ENCODE measurements at places on chromosomes 4 and X.

- no peak for DNase-seq
These were observed 74.5 kb downstream of the RFC1 start for GRCh38 chr4:39291686-39292085.

GRCh38 chrX:117990438-117990837, 126.2 kb downstream of the KLHL13 start:
- no peak for DNase-seq

GRCh38 chr4:76607266-76607799, 172.3 kb downstream of the SHROOM3 start:
- peak; percentile 56 for DNase-seq

DNA sequence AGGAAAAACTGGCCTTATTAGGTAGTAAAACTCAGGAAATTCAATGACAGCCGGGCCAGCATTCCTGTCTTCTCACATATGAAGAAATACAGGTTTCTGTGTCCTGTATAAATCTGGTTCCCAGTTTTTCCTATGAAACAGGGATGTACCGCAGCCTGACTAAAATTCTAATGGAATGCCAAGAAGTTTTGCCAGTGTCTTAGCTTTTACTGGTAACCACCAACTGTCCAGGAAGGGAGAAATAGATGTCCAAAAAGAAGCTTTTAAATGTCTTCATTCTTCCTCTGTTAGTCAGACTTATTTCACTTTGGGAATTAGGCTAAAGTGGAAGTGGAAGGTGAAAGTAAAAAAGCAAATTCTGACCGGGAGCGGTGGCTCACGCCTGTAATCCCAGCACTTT, 108.0 kb upstream of the TBL1X start:
- DNase-seq = no peak

DNA sequence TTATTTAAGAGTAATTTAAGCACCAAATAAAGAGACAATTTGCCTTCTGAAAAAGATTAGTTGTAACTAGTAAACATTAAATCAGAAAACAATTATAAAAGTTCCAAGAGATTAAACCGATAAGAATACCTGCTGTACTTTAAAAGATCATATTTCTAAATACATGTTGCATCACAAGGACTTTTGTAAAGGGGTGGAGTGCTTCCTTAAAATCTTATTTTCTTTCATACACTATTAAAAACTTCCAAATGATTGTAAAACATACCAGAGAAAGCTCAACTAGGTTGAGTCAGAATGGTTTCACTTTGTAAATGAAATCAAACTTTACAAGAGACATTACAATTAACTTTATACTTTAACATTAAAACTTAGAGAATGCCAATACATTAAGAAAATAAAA, 41.8 kb downstream of the ACSL4 start:
- no peak for DNase-seq

- DNase-seq = no peak
These were observed 32.7 kb downstream of the BST1 start for GRCh38 chr4:15735536-15735935.

DNA sequence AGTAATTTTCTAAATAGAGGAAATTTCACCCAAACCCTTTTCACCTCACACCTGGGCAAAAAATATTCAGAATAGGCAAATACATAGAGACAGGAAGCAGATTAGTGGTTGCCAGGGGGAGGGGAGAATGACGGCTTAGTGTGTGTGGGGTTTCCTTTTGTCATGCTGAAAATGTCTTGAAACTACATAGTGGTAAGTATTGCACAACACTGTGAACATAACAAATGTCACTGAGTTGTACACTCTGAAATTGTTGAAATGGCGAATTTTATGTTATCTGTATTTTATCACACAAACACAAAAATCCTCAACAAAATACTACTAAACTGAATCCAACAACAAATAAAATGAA, 60.7 kb upstream of the PLAC1 start:
- DNase-seq = no peak

DNA sequence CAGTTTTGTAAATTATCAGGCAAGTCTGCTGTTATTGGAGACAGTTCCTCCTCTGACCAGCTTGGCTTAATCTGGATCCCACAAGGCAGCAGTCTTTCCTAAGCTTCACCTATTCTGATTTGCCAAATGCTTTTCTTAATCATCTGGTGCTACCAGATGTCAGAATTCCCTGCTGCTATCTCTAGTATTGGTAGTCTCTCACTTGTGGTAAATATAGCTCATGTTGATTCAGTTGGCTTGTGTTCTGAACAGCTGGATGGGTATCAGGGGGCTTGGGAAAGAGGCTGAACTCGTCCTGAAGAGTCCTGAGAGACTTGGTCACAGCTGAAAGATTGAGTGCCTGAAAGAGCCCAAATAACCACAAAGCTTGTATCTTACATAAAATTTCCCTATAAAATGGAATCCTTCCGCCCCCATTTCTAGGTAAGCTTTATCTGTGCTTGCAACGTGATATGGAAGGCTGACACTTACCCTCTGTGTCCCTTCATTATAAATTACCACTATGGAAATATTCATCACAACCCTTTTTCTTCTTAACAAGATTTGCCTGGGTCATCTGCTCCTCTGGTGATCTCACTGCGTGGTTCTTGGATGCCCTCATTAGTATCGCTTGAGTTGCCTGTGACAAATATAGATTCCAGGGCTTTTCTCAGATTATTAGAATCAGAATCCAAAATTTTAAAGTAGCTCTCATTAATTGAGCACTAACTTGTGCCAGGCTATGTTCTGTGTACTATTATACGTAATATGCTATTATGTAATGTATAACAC, 104.1 kb upstream of the GPRIN3 start:
- DNase-seq = no peak

GRCh38 chr4:36065274-36065871, 178.9 kb downstream of the ARAP2 start:
- DNase-seq = no peak

DNA sequence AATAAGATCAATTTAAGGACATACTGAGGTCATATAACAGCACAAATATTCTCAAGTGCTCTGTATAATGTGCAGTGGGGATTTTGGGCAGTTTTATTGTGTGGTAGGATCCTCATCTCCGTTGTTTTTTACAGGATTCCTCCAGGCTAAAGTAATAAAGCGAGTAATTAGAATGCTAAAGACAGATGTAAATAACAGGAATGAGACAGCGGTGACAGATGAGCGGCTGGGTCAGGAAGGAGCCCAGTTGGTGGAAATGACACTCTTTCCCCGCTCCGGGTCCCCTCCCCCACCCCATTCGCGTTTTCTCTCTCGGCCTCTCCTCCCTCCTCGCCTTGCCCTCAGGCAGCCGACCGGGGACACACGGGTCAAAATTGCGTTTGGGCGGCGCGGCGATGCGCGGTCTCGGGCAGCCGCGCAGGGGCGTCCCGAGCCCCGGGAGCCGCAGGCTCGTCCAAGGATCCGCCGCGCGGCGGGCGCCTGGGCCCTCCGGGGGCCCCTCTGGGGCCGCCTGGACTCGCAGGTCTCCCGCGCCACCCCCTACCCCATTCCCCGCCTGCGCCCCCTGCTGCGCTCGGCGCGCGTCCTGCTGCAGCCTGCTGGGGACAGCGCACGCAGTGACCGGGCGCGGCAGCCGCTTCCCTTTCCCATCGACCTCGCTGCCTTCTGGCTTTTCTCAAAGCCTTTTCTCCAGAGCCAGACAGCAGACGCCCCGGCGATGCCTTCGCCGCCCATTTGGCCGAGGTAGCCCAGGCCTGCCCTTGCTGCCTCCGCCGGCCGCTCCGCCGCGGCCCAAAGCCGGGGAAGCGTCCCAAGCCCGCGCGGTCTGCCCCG, 16.2 kb downstream of the POU4F2 start:
- no peak for DNase-seq

- no peak for DNase-seq
These were observed 226.1 kb downstream of the BCOR start for GRCh38 chrX:39871648-39872047.

DNA sequence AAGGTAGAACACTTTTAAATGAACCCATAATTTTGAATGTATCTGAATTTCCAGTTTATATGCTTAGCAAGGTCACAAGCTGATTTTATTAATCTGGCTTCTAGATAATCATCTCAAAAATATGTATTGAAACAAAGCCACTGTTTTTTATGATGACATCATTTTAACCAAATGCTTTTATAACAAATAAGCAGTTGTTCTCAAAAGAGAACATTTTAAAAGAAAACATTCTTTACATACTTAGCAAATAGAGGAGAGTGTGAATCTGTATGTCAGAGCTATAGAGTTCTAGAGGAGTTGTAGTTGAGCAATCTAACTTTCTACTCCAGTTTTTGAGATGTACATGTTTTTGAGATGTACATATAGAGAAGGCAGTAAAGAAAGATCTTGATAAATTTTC, 42.5 kb downstream of the LAMP2 start:
- DNase-seq = no peak

GRCh38 chr4:91064157-91064853, 937.1 kb downstream of the CCSER1 start:
- DNase-seq = no peak

- no peak for DNase-seq
These were observed 19.4 kb downstream of the SH3TC1 start for GRCh38 chr4:8218371-8219031.

All from GM13977 (cell line).